ENCODE measurements at places on chromosomes 7 and 10. TPM values are rescaled to one million over a fixed set of nuclear protein-coding genes. Genes with fewer than 3 reads are reported as not detected.

- no peak for DNase-seq
These were observed 25.8 kb downstream of the BRAF start for GRCh38 chr7:140898786-140899536.

GRCh38 chr7:55177068-55177530 is 158.3 kb downstream of the EGFR start:
- no peak for DNase-seq

GRCh38 chr10:47060993-47061500 is 149.8 kb downstream of the PTPN20 start:
- DNase-seq = no peak

DNA sequence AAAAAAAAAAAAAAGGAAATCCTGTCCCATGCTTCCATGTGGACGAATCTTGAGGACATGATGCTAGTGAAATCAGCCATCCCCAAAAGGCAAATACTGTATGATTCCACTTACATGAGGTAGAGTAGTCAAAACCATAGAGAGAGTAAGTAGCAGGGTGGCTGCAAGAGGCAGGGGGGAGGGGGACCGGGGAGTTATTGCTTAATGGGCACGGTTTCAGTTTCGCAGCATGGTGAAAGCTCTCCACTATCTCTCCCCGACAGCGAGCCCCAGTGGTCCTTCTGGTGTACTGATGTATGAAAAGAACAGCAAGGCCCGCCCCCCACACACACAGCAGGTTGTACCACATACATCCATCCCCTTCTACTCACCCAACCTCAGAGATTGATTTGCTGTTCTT is 32.8 kb downstream of the NOD1 start:
- DNase-seq = no peak

GRCh38 chr10:97512993-97513392 is 14.3 kb downstream of the UBTD1 start:
- DNase-seq = no peak

DNA sequence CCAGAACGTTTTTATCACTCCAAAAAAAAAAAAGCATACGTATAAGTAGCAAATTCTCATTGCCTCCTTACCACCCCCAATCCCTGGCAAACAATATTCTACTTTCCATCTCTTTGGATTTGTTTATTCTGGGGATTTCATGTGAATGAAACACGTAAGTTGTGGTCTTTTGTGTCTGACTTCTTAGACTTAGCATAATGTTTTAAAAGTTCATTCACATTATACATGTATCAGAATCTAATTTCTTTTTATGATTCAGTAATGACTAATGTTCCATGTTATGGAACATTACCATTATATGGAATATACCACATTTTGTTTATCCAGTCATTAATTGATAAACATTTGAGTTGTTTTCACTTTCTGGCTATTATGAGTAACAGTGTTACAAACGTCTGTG is 12.5 kb upstream of the KLHL7 start:
- DNase-seq = no peak

DNA sequence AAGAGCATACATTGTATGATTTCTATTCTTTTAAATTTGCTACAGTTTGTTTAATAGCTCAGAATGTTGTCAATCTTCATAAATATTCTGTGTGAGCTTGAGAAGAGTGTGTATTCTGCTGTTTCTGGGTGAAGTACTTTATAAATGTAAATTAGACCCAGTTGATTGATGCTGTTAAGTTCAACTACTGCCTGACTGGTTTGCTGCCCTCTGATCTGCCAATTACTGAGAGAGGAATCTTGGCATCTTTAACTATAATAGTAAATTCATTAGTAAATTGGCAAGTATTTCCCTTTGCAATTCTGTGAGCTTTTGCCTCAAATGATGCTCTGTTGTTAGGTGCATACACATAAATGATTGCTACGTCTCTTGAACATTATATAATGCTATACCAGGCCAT is 255.1 kb upstream of the PLXDC2 start:
- no peak for DNase-seq

DNA sequence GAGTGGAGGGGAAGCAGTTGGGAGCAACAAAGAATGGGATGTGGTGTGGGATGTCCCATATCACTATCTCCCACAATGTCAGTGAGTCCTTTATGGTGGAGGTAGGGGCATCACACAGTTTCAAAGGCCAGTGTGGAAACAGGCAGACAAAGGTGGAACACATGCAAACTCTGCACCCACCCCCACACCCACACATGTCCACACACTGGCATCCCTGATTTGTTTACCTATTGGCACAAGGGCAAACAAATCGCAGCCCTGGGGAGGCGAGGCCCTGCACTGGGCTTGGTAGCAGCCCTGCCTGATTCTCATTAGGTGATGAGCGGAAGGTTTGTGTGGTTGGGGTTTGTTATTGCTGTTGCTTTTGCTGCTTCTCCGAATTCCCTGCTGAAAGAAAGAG is 243.3 kb downstream of the GRID1 start:
- DNase-seq = no peak

DNA sequence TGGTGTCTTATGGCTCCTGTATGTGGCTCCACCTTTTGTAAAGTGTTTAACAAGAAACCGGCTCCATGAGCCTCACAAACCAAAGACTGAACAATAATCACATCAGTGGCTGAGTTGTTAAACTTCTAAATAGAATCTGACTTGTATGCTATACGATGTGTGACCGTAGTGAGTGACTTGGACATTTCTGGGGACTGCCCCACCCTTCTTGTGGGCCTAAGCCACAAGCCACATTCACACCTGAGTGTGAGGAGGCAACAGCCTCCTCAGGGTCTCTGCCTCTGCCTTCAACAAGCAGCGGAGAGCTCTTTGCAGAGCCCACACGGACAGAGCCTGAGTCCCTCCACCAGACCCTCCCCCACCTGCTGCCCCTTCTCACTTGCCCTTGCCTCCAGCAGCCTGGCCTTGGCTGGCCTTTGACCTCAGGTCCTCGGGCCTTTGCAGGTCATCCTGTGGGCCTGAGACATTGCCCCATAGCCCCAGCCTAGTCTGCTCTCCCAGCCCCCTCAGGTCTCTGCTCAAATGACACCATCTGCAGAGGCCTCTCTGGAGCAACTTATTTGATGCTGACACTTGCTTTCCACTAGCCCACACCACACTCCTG is 156.8 kb upstream of the TNS3 start:
- no peak for DNase-seq

DNA sequence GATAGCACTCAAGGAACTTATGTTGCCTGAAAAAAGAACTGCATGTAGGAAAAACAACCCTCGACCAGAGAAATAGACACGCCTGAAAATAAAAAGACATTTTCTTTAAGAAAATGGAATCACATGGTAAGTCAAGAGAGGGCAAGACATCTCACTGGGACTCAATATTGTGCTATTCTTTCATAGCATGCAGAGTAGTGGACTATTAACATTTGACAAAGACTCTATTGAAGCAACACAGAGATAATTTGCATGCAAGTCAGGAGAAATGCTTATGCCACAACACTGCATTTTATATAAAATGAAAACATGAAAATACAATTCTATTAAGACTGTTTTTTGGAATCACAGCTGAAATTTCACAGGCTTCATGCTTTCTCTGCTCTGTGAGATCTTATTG is 77.9 kb upstream of the RHOBTB1 start:
- DNase-seq = no peak

GRCh38 chr10:27713941-27714340 is 31.7 kb downstream of the MKX start:
- no peak for DNase-seq

DNA sequence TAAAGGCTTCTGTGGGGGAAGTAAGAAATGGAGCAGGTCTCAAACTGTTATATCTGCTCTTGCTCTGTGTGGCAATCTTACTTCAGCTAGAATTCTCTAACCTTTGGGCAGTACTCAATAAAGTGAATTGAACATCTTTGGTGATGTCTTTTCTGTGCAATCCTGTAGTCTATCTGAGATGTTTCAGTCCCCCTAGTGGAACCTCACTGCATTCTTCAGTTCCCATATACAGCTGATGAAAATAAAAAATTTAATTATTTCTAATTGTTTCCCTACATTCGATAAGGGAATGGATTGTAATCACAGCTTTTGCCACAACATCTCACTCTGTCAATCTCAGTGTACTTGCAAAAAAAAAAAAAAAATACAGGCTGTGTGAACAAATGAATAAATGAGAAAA is 522.6 kb downstream of the DNAJB9 start:
- no peak for DNase-seq

GRCh38 chr7:135199439-135199838 is 11.9 kb downstream of the WDR91 start:
- DNase-seq = no peak

DNA sequence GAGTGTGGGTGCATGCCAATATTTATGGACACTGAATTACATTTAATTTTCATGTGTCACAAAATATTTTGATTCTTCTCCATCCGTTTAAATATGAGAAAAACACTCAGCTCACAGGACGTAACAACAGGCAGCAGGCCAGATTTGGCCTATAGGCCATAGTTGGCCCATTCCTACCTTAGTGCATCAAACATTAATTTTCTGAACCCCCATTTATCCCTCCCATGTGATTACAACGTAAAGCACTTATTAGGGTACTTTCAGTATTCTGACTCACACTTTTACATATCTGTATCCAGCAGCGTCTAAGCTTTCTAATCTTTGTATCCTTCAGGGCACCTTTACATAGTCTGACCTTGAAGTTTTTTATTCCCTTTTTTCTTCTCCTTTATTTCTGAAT is 4.0 kb downstream of the IDI1 start:
- no peak for DNase-seq

GRCh38 chr10:126187399-126187798 is 200.9 kb downstream of the ADAM12 start:
- DNase-seq = no peak

DNA sequence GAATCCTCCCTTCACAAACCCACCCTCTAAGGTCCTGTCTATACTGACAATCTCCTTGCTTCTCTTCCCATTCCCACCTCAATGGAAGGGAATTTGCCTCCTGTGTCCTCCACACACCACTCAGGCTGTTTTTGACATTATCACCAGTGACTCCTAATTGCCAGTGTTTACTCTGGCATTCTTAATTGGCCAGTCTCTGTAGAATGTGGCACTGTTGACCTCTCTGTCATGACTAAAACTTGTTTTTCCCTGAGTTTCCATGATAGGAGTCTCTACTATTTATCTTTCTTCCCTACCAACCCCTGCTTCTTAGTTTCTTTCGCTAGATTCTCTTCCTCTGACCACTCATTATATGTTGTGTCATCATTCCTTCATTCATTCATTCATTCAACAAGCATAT is 12.1 kb downstream of the SLC16A12 start:
- no peak for DNase-seq

DNA sequence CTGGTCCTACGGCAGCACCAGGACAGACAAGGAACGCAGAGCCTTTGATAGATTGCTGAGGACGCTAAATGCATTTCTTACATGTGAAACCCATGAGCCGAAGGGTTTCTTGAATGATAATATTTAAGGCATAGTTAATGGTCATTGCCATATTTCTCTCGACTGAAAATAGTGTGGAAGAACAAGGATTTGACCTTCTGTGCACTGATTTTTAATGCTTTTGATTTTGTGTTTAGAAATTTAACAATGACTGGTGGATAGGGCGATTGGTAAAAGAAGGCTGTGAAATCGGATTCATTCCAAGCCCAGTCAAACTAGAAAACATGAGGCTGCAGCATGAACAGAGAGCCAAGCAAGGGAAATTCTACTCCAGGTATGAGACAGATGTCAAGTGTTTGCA is 150.8 kb downstream of the NSUN6 start:
- no peak for DNase-seq

DNA sequence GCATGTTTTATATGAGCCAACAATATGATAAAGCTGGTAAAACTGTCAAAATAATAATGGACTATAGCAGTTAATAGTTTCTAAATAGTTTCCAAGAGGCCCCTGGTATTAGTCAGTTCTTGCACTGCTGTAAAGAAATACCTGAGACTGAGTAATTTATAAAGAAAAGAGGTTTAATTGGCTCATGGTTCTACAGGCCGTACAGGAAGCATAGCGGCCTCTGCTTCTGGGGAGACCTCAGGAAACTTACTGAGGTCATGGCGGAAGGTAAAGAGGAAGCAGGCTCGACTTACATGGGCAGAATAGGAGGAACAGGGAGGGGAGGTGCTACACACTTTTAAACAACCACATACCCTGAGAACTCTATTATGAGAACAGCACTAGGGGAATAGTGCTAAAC is 104.6 kb downstream of the PPP1R9A start:
- DNase-seq = no peak

- no peak for DNase-seq
These were observed 275.3 kb downstream of the HDAC9 start for GRCh38 chr7:18770822-18771221.

Gene ENTPD1
- not detected for total RNA-seq

Gene CDH23
- total RNA-seq = under 0.01 TPM

Gene OR2A7
- 2.0 TPM for total RNA-seq

Gene SP4
- 3.3 TPM for total RNA-seq

Gene VPS50
- total RNA-seq = 16.2 TPM

Gene ST8SIA6
- total RNA-seq = 0.23 TPM

Gene PLCE1
- 2.2 TPM for total RNA-seq

Gene HOXA10
- total RNA-seq = 36.7 TPM

Gene PCLO
- total RNA-seq = 0.58 TPM
